ENCODE measurements at places on chromosomes 6 and 20. TPM values are rescaled to one million over a fixed set of nuclear protein-coding genes. Genes with fewer than 3 reads are reported as not detected.

- no peak for DNase-seq
Measured at GRCh38 chr20:7696311-7696710, 243.9 kb downstream of the HAO1 start.

The MAFB gene
- total RNA-seq, result 21.5 TPM

The ASIP gene
- total RNA-seq, result not detected

The CFAP61 gene
- total RNA-seq, result not detected

The EFCAB8 gene
- total RNA-seq, result not detected

The FAM217A gene
- total RNA-seq, result not detected

DNA sequence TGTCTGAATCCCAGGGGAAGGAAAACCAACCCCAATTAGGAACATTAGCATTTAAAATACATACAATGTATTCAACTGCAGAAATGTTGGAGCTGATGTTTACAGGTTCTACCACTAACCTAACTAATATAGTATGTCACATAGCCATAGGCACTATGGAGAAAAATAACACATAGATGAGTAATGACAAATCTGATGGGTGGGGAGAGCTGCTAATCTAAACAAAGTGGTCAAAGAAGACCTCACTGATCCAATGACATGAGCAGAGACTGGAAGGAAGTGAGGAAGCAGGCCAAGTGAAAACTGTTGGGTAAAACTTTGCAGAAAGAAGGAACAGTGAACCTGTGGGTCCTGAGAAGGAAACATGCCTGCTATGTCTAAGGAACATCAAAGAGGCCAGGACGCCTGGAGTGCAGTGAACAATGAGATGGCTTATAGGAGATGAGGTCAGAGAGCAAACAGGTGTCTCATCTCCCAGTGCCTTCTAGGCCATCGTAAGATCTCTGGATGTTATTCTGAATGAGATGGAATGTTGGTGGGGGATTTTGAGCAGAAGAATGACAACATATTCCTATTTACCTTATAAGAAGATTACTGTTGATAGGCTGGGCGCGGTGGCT lies 135.7 kb downstream of the ALDH8A1 start:
- DNase-seq, result no peak

GRCh38 chr20:13364278-13365170 lies 143.4 kb downstream of the ISM1 start:
- no peak for DNase-seq

The HCK gene
- total RNA-seq, result 10.9 TPM

The LTV1 gene
- total RNA-seq, result 11.3 TPM

The ID4 gene
- 12.3 TPM for total RNA-seq

DNA sequence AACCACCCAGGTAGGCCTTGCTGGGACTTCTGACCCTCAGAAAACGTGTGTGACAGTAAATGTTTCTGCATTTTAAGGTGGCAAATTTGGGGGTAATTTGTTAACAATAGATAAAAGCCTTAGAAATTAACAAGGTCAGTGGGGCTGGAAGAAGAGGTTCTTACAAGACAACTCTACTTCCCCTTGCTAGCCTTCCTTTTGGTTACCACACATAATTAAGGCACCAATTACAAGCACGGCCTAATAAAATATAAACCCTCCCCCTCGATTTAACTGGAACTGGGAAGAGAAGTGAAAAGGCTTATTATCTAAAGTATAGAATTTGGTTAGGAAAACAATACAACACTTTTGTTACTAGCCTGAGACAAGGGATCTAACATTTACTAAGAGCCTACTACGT lies 38.8 kb downstream of the ELOVL5 start:
- DNase-seq, result no peak

The HTR1E gene
- total RNA-seq, result not detected

- DNase-seq, result no peak
Measured at GRCh38 chr6:117338567-117338966, 73.2 kb downstream of the VGLL2 start.

The TRIM10 gene
- 7.4 TPM for total RNA-seq

The DEFB132 gene
- total RNA-seq, result not detected

The BICRAL gene
- 15.3 TPM for total RNA-seq

GRCh38 chr20:50464026-50464724 lies 46.0 kb upstream of the PTPN1 start:
- DNase-seq, result peak; percentile 38

The KHDRBS2 gene
- 3.1 TPM for total RNA-seq

DNA sequence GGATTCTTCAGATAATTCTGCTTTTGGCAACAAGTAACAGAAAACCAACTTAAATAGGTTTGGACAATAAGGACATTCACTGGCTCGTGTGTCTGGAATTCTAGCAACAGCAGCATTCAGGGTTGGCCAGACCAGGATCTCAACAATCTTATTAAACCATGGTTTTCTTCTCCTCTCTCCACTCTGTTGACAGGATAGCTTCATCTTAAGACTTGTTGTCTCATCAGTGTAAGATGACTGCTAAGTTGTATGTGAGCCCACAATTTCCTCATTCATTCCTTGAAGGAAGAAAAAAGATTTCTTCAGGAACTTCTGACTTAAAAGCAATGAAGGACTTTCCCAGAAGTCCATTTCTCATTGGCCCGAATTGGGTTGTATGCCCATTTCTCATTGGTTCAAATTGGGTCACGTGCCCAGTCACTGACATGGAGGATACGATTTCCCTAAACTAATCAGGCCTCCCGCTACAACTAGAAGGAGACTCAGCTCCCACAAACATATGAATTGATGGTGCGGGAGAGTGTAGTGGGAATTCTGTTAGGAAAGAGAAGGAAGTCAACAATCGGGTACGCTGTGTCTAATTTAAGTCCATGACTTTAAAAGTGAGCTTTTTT lies 83.7 kb downstream of the SLC22A3 start:
- DNase-seq, result no peak

Measured in Peyer's patch (tissue), 4 donors.